NCI-H1105 treated with DMSO at 0.1 percent for 48 hours (cell line): ENCODE measurements at places on chromosomes 6 and 20.

DNA sequence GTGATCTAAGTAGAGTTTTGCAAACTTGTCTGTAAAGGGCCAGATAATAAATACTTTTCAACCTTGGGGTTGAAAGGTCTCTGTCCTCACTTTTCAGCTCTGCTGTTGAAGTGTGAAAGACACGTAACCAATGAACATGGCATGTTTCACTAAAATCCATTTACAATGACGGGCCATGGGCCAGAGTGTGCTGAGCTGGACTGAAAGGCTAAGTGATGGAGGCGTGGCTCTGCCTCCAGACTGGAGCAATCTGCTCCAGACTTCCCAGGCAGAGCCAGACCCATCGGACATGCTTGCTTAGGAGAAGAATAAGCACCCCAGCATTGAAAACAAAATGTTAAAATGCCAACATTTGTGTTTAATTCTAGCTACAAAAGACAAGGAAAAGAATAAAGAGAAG lies 41.4 kb downstream of the SCAND1 start:
- DNase-seq = no peak

GRCh38 chr6:35777356-35778102 lies 1.1 kb downstream of the CLPSL2 start:
- no peak for DNase-seq

DNA sequence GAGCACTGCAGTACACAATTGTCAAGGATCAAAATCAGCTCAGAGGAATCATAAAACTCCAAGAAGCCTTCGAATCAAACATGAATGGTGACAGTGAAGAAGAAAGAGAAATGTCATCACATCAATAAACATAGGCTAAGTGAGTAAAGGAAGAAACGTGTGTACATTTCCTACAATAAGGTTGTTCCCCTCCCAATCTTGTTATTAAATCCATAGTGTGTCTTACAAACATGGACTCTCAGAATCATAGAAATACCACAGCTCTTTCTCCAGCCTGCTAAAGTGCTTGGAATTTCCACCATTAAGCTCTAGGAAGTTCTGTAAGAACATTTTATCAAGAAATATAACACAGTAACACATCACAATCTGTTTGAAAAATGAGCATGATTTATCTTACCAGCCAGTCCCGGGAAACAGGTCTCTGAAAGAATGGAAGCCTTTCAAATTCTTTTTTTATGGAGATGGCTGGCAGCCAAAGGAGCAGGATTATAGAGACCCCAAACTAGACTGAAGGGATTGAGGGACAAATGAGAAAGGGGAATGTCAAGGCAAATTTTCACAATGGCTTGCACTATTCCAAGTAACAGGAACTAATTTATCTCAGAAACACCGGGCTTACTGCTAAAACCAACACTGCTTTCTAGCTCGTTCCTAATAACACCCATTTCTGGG lies 4.5 kb upstream of the TNFAIP3 start:
- DNase-seq = no peak

- DNase-seq = no peak
These were observed 17.6 kb upstream of the SNAI1 start for GRCh38 chr20:49964964-49965780.

GRCh38 chr20:63268671-63269439 lies 3.8 kb upstream of the ARFGAP1 start:
- no peak for DNase-seq

- no peak for DNase-seq
These were observed 73.9 kb downstream of the DHX35 start for GRCh38 chr20:39036011-39036410.

- peak; percentile 73 for DNase-seq
These were observed 129.4 kb upstream of the RIN2 start for GRCh38 chr20:19628570-19629134.

DNA sequence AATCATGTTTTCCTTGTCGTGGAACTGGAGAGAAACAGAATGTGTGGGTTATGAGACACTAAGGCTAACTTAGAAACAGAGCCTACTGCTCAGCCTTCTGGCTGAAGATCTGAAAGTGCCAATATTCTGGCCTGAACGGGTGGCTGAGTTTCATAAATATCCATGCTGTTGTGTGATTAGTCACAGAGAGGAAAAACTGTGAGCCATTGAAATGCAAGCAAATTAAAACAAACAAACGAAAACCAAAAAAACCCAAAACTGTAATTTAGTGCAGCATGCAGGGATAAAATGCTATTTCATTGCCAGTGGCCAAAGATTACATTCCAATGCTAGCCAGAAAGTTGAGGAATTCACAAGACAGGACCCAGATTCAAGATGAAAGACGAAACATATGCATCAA lies 315.1 kb downstream of the UBE3D start:
- no peak for DNase-seq

DNA sequence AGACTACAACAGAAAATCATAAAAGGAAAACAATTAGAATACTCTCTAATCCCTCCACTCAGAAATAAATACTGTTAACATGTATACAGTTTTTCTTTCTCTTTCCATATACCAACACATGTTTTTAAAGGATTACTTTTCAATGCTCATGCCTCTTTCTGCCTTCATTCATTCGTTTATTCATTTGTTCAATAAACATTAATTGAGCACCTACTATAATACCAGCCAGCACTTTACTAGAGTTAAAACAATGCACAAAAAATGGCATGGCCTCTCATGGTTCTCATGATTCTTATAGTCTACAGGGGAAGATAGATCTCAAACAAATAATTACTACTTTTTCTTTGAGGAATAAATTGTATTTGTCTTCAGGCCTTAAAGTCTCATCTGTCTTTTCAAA lies 70.3 kb upstream of the RIPOR2 start:
- no peak for DNase-seq

GRCh38 chr6:39422238-39422637 lies 99.7 kb upstream of the KCNK16 start:
- no peak for DNase-seq

DNA sequence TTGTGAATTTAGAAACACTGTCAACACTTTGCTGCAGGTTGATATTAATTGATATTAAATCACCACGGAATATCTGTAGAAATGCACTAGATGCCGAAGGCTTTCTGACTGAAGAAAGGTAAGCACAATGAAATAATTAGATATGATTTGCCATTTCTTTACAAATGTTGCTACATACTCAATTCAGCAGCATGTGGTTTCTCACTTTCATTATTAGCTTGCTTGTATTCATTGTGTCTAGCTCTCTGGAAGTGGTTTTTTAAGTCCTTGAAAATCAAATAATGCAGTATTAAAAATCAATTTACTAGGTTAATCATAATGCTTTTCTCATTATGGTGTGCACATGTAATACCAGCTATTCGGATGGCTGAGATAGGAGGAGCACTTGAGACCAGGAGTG lies 231.3 kb upstream of the MARCKS start:
- no peak for DNase-seq

GRCh38 chr6:78199044-78199443 lies 546.2 kb downstream of the MEI4 start:
- DNase-seq = no peak

GRCh38 chr6:53803081-53803860 lies 8.5 kb downstream of the LRRC1 start:
- no peak for DNase-seq

- no peak for DNase-seq
These were observed 135.4 kb upstream of the AKIRIN2 start for GRCh38 chr6:87837444-87837843.

GRCh38 chr6:95143408-95144180 lies 433.7 kb upstream of the MANEA start:
- no peak for DNase-seq

GRCh38 chr6:36793296-36793912 lies 45.8 kb downstream of the CPNE5 start:
- no peak for DNase-seq

GRCh38 chr6:66128656-66129055 lies 421.6 kb upstream of the EYS start:
- no peak for DNase-seq

GRCh38 chr6:169975701-169976100 lies 224.3 kb downstream of the ERMARD start:
- no peak for DNase-seq

DNA sequence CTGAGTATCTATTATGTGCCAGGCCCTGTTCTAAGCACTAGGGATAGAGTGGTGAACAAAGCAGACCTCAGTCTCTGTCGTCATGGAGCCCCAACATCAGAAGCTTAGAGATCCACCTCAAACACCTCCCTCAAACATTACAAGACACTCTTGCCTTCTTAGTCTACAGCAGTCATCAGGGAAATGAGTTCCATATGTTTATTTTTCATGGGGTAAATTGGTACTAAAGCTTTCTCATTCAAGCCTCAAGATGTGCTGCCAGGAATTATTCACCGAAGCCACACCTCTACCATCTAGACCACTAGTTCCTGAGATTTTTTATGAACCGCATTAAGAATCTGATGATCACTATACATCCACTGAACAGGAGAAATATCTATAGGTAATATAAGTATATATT lies 59.0 kb upstream of the TFB1M start:
- DNase-seq = no peak

DNA sequence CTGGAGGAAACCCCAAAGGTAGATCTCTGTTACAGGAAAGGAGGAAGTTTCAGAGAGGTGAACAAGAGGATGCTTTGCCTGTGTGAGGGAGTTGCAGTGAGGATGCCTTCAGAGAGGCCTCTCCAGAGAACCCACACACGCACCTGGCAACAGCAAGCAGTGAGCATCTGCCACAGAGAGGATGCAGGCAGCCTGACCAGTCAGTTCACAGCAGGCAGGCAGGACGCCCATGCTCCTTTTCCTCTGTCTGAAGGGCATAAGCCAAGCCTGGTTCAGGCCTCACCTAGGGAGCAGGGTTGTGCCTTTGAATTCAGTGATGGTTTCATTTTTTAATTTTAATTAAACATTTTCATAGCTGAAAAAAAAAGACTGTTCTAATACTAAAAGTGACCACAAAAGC lies 346.0 kb upstream of the MARCKS start:
- DNase-seq = no peak
